Activated CD4-positive, alpha-beta T cell treated with anti-CD3 and anti-CD28 coated beads, Interleukin-2, amount 50 U/mL, for 4 hours (primary cell): ENCODE measurements at places on chromosomes 16 and 17.

- no peak for DNase-seq
Measured at GRCh38 chr16:88727871-88728270, 21.6 kb downstream of the CTU2 start.

DNA sequence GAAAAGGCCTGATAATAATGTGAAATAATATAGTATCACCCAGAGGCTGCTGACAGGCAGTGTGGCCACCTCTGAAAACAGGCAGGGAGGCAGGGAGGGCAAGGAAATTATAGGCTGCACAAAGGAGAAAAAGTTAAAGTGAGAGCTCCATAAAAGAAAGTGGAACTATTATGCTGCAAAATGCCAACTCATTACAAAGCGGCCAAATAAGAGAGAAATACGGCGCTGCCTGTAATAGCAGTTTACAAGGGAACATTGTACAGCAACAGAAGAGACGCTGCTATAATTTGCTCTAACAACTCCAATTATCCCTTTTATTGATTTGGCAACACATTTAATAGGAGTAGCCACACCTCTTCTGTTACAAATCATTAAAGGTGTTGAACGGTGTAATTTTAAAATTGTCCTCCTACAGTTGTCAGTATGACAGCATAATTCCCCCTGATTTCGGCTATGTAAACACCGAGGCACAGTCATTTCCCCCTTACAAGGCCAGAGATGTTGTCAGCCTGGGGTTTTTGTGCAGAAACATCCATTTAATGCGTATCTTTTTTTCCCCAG is 120.3 kb downstream of the MRM1 start:
- DNase-seq = peak; percentile 27

DNA sequence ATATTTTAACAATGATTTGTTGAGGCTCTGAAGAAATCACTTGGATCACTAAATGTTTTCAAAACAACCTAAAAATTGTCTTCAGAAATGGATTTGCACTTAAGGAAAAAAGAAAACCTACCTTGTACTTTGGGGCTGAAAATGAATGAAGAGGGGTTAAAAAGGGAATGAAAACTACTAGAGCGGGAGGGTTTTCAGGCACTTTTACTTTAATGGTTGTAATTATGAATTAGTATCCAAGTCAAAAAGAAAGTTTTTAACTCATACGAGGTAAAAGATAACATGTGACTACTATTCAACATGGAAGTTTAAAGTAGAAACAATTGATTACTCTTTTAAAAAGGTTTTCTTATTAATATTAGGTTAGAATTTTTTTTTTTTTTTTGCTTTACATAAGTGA is 5.1 kb downstream of the IGF2BP1 start:
- no peak for DNase-seq

DNA sequence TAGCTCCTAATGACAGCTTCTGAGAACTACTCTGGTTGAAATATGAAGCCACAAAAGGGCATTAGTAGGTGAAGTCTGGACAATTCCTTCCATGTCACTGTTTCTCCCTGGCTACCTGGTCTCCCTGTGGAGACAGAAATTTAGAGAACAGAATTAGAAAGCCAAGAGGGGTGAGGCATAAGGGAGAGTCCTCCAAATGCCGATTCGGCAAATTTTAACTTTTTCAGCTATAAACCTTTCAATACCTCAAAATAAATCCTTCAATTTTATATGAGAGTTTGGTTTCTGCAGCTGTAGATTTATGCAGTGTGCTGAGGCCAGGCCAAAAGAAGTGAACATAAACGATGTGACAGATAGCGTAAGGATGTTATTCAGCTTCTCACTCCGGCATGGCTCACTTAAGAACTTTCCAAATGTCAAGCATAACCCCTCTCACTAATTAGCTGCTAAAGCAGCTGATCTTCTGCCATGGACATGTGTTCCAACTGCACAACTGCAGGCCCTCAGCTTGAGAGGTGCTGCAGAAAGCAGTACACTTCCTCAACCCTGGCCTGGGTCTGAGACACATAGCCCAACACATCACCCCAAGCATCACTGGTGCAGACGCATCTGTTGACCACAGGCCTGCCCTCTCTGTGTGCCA is 247.9 kb upstream of the SOX9 start:
- no peak for DNase-seq

DNA sequence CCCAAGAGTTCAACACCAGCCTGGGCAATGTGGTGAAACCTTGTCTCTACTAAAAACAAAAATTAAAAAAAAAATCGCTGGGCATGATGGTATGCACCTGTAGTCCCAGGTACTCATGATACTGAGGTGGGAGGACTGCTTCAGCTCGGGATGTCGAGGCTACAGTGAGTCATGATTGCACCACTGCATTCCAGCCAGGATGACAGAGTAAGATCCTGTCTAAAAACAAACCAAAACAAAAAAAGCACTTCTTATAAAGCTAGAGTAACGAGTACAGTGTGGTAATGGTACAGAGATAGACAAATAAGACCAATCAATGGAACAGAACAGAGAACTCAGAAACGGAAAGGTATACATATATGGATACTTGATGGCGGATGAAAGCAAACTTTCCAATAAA is 4.4 kb downstream of the NSMCE1 start:
- no peak for DNase-seq
